ENCODE measurements at places on chromosomes 4 and X. TPM values are rescaled to one million over a fixed set of nuclear protein-coding genes. Genes with fewer than 3 reads are reported as not detected.

The HGFAC gene
- not detected for total RNA-seq

The PRRG1 gene
- total RNA-seq = 8.7 TPM

The SPANXA2 gene
- not detected for total RNA-seq

The DNASE1L1 gene
- total RNA-seq = 14.2 TPM

The TMA16 gene
- total RNA-seq = 78.5 TPM

The TEX13B gene
- total RNA-seq = not detected

The NAT8L gene
- 0.62 TPM for total RNA-seq

The HSFX1 gene
- 0.59 TPM for total RNA-seq

The SLC25A31 gene
- 0.21 TPM for total RNA-seq

The ACE2 gene
- total RNA-seq = 0.17 TPM

The RGN gene
- 0.92 TPM for total RNA-seq

The RNF212 gene
- total RNA-seq = 3.4 TPM

The MUC7 gene
- total RNA-seq = not detected

The TMEM144 gene
- total RNA-seq = 2.0 TPM

The FAM184B gene
- total RNA-seq = 0.03 TPM

The MAGEB6 gene
- not detected for total RNA-seq

The SOD3 gene
- total RNA-seq = 1.6 TPM

The MAGEC3 gene
- total RNA-seq = not detected

The SPACA5 gene
- not detected for total RNA-seq

The CENPVL2 gene
- total RNA-seq = 0.56 TPM

The MMRN1 gene
- 0.37 TPM for total RNA-seq

The GPR143 gene
- 10.6 TPM for total RNA-seq

The SSX4B gene
- not detected for total RNA-seq

The ARHGAP36 gene
- 0.22 TPM for total RNA-seq

The IL1RAPL2 gene
- total RNA-seq = not detected

The GIMD1 gene
- total RNA-seq = not detected

The PABPC4L gene
- 1.6 TPM for total RNA-seq

The CDS1 gene
- 3.5 TPM for total RNA-seq

The ETNPPL gene
- total RNA-seq = 0.19 TPM

The CXorf58 gene
- not detected for total RNA-seq

The TMEM31 gene
- not detected for total RNA-seq

The GAGE12H gene
- not detected for total RNA-seq

The LINC00632 gene
- total RNA-seq = 12.0 TPM
